M059J (cell line): ENCODE measurements at places on chromosomes 2 and 18. TPM values are rescaled to one million over a fixed set of nuclear protein-coding genes. Genes with fewer than 3 reads are reported as not detected.

VWC2L gene
- 0.02 TPM in 1 of 2 replicates, not detected in the other for total RNA-seq

EFR3B gene
- total RNA-seq: 0.02 and 0.42 TPM in 2 replicates

RAB27B gene
- total RNA-seq: 13.8 and 15.7 TPM in 2 replicates

ATG16L1 gene
- 20.1 and 32.5 TPM in 2 replicates for total RNA-seq

ANKRD62 gene
- not detected in 2 replicates for total RNA-seq

GLI2 gene
- total RNA-seq: 0.76 and 4.3 TPM in 2 replicates

CGREF1 gene
- total RNA-seq: 0.17 and 0.84 TPM in 2 replicates

UGT1A3 gene
- not detected in 2 replicates for total RNA-seq

SCYGR4 gene
- total RNA-seq: not detected in 2 replicates

- DNase-seq: no peak
Measured at GRCh38 chr2:79083597-79084251, 4.1 kb downstream of the REG1B start.

DNA sequence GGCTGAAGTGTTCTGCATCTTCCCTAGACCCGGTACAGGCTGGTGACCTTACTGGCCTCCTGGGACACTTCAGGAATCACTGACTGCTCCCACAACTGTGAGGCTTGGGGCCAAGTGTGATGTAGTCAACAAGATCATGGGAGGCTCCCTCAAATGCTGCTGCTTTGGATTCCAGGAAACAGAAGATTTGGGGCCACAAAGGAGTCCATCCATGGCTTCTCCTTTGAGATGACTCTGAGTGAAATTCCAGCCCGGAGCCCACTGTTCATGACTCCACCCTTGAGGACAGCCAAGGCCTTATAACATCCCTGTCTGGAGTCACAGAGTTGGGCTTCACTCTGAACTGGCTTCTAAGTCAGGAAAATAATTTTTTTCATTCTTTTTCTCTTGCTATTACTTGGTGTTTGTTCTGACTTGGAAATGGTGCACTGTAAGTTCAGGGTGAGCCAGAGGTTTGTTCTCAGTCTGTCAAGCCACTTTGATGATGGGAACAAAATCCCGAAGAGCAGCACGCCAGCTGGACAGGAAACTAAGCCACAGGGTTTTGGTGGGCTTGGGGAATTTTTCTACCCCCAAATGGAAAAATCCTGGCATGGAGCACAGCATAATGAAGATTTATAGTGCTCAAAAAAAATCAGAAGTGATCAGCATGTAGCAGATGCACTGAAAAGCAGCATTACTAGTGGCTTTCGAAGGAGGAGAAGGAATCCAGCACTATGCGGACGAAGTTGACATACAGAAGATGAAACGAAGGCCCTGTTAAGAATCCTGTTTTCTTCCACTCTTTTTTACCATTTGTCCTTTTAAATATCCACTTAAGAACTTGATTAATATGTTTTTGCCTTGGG, 98.1 kb upstream of the ZFP36L2 start:
- no peak for DNase-seq

DNA sequence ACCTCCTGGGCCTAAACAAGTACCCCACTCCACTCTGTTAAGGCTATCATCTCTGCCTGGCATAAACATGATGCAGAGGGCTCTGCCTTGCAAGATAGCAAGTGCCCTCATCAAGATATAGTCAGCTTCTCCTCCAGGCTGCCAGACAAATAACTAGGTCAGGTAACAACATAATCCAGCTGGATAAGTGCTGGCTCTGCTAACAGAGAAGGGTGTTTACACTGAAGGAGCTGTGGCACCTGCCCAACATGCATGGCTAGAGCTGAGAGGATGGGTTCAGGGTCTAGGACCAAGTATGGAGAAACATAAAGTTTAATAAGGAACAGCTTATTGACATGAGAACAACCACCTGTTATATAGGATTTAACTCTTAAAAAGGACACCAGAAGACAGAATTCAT, 42.8 kb downstream of the DLGAP1 start:
- no peak for DNase-seq

DNA sequence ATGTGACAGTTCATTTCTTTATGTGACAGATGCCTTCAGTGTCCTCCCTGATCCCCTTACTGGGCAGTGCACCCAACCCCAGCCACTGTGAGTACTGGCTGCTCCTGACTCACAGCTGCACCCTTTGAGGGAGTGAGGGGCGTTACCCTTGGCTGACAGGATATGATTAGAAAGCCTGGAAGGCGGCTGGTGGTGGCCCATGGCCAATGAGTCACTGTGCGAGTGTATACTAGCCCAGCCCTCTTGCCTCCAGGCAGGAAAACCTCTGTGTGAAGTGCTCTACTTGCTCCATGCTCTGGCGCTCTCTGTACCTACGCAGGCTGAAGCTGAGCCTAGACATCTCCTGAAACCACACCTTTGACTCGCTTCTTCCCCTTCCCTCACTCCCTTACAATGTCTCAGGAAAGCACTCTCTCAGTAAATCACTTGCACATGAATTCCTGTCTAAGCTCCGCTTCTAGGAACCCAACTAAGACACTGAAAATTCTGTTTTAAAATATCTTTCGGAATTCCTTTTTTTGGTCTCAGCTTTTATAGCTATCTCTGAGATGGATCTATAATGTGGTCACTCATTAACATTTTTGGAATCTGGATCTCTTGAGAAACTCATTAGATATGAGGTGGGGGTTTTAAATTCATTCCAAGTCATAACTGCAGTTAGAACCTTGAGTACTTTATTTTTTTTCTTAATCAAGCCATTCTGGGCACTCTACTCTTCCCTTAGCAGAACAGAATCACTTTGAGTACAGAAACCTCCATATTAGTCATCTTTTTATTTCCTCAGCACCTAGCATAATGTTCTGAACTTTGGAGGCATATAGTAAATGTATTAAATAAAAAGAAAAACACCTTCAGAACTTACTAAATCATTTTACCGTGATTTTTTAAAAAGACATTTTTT, 25.3 kb upstream of the STAM2 start:
- DNase-seq: peak; percentile 99

DNA sequence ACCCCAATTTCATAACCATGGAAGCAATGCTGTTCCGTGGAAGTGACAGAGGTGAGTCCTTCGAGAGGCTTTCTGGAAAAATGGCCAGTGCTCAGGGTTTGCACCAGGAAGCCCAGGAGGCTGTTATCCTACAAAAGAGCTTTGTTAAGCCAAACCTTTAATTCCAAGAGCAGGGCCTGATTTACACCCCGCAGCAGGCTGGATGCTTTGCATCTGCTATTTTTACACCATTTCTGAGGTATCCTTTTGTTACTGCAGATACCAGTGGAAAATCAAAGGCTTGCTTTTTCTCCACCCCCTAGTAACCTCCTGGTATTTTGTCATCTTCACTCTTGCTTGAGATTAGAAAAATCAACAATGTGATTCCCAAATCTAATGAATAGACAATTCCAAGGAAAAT, 380.6 kb downstream of the SOX11 start:
- DNase-seq: no peak

DNA sequence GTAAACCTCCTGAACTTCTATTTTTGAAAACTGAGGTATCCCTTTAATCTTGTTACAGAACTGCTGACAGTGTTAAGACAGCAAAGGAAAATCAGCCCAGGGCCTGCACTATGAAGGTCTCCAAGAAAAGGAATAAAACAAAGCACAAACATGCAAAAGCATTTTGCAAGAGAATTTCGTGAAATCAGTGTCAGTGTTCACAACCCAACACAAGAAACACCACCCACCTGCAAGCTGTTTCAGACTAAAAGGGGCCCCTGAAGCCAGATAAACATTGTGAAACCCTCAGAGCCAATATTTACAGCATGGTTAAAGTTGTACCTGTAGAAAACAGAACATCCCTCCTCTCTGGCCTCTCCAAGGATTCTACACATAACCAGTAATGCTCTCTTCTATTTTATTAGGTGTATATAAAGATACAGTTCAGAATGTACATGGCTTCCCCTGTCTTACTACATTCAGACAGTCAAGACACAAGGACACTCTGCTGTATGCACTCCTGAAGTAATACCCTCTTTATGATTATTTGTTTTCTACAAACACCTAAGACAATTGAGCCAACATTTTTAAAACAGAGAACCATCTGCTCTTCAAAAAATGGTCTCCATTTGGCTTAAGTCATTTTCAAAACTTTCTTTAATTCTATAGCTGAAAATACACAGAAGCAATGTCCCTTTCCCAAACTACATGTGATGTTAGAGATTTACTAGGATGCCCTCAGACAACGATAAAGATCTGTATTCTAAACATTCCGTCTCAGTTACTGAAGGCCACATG, 149.5 kb upstream of the ZFP36L2 start:
- DNase-seq: no peak

DNA sequence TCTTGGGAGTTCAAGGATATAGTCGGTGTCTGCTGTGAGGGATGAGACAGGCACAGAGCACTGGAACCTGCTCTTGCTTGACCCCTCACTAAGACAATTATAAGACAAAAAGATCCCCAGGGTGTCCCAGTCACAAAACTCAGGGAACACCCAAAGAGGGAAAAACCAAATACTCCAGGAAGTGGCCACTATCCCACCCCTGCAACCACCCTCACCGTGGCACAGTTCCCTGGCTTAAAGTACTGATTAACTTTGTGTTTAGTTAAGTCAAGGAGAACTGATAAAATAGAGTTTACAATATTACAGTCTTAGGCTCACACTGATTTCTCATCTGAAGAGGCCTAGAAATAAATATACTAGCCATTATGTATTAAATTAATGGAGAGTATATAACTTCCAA, 13.5 kb downstream of the IL36B start:
- DNase-seq: no peak

DNA sequence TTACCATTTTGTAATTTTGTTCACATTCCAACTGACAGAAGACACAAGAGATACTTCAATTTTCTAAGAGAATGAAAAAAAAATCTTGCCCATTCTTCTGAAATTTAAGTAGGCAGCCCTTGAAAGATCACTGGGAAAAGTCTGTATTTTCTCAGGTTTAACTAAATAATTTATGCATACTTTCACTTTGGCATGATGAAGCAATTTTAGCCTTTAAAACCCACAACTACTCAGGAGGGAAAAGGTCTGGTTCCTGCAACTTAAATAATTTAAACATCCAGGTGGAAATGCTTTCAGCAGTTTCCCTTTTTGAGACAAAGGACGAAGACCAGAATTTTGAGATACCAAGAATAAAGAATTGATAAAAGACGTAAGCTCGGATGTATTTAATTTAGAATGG, 61.4 kb downstream of the ZEB2 start:
- no peak for DNase-seq

DNA sequence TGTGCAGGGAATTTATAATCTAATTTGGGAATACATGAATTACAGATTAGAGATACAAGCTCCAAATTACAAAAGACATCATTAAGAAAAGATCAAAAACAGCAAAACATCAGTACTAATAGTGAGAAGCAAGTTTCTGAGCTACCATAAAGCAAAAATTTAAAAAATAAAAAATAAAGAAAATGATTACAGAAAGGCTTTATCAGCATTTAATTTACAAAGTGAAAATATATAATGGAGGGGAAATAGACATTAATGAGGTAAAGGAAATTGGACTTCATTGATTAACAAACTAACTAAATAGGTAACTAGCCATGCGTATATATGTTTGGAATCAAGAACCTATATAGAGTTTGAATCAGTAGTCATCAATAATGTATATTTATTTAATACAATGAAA, 712.9 kb upstream of the DDX18 start:
- no peak for DNase-seq

- DNase-seq: no peak
Measured at GRCh38 chr18:61466736-61467135, 133.5 kb downstream of the CDH20 start.

GRCh38 chr2:155842103-155842502, 490.4 kb downstream of the NR4A2 start:
- no peak for DNase-seq

DNA sequence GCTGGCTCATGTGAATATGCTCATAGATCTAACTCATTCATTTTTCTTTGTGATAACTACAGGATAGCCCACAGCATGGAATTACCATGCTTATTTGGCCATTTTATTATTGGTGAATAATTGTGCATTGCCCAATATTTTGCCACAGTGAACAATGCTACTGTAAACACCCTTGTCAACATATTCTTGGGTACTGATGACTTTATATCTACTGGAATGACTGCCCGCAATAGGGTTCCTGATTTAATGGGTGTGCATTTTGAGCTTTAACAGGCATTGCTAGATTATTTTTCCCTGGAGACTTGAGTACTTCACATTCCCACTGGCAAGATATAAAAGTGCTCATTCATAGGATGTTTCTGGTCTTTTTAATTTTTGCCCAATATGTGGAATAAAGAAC, 42.7 kb upstream of the EVA1A start:
- DNase-seq: peak; percentile 55

GRCh38 chr2:180695586-180696401, 284.6 kb upstream of the UBE2E3 start:
- no peak for DNase-seq

DNA sequence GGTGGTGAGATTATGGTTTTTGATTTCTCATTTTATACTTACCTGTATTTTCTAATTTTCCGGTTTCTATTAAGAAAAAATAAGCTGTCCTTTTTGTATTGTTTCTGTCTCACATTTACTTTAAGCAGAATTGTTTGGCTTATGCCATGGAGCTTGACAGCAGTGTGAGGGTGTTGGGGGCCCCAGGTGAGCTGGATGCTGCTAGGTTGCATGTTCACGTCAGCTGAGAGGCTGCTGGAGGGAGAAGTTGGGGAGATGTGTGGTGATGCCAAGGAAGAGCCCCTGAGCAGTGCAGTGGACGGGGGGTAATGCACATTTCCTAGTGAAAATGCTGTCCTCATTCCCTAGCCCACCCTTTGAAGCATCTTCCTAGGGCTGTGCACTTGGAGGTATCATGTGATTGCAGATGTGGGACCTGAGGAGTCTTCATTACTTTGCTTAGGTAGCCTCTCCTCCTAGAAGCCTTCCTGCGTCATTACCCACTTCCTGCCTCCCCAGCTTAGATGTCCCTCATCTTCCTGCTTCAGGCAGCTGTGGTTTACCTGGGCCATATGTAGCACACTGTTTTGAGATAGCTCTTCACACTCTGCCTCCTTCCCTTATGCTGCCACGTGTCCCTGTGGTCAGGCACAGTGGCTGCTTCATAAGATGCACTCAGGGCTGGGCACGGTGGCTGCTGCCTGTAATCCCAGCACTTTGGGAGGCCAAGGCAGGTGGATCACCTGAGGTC, 16.2 kb downstream of the ATG16L1 start:
- no peak for DNase-seq

DNA sequence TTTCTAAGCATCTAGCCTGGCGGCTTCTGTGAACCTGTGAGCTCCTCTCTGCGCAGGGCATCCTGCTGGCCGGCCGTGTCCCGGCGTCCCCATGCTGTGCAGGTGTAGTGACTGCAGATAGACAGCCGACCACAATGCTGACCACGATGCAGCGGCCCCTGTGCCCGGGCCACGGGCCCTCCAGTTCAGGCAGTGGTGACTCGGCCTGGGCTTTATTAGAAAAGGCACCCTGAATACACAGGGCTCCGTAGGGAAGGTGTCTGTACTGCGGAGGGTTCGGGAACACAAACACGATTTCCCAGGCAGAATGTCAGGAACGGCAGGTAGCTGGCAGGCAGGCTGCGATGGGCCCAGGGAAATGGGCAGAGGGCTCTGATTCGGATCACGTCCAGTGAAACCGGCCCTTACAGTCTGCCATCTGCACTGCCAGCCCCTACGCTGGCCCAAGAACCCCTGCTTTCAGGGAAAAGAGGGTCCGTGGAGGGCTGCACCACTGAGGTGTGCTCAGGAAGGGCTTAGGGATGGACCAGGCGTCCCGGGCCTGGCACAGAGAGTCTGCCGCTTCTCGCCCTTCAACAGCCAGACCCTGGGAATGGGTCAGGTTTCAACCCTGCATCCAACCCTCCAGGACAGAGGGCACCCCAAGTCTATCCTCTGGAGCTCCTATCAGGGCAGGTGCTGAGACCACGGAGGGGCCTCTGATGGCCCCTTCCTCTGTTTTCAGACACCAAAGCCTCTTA, 196.5 kb downstream of the HDAC4 start:
- DNase-seq: no peak

GRCh38 chr2:69695850-69696216, 46.1 kb upstream of the ANXA4 start:
- no peak for DNase-seq
